ENCODE measurements at places on chromosomes 1 and 21.

GRCh38 chr21:39625211-39625895 is 12.6 kb downstream of the B3GALT5 start:
- no peak for DNase-seq

DNA sequence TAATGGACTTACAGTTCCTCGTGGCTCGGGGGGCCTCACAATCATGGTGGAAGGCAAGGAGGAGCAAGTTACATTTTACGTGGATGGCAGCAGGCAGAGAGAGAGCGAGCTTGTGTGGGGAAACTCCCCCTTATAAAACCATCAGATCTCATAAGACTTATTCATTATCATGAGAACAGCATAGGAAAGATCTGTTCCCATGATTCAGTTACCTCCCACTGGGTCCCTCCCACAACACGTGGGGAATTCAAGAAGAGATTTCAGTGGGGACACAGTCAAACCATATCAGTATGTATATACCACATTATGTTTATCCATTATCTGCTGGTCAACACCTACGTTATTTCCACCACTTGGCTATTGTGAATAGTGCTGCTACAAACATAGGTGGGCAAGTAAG is 352.3 kb upstream of the B3GALT2 start:
- DNase-seq, result no peak

DNA sequence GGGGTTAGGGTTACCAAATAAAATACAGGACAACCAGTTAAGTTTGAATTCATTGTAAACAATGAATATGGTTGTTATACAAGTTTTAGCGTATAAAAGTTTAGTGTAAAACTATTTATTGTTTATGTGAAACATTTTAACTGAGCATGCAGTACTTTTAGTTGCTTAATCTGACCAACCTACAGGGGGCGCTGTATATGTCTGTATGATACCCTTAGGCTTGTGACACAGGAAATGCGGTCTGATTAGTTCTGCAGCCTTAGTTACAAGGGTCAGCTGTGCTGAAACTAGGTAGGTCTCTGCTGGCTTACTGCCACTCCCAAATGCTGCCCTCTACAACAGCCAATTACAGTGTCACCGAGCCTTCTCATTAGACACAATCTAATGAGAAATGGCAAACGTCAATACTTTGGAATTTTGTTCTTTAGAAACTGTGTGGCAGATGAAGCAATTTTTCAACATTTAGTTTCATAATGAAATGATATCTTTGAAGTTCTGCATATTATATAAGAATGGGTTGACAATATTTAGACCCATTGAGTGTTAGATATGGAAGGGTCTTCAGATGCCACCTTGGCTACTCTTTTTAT is 56.2 kb downstream of the NTNG1 start:
- no peak for DNase-seq

GRCh38 chr1:51956528-51957509 is 33.7 kb downstream of the RAB3B start:
- DNase-seq, result no peak

All from AG04449 (cell line).